ENCODE measurements at places on chromosomes 5 and 9.

DNA sequence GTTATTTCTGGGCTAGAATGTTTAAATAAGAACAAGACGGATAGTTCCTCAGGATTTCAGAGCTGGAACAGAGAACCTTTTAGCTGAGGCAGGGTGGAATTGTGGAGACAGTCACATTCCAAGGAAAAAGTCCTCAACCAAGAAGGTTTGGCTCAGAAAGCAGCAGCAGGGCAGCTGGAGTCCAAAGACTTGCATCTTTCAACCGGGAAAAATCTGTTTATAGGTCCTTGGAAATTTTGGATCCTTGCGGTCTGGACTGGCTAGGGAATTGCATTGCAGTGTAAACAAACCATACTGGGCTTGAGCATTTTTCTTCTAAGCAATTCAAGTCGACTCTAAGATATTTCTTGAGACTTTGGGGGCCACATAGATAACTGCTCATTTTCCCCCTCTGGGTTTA is 40.8 kb upstream of the HMHB1 start:
- peak overlapping the region; percentile 23 for H3K27ac ChIP-seq
- no peak overlapping the region for H3K4me3 ChIP-seq
- DNase-seq: no peak
- H3K27me3 ChIP-seq: peaks cover 4% of the 10 kb centered on the region
- H3K36me3 ChIP-seq: no peaks in the 10 kb centered on the region

- H3K27me3 ChIP-seq: no peaks in the 10 kb centered on the region
- H3K4me3 ChIP-seq: no peak overlapping the region
- H3K4me1 ChIP-seq: peaks cover 13% of the 10 kb centered on the region
- no peak for DNase-seq
- H3K27ac ChIP-seq: no peak overlapping the region
Measured at GRCh38 chr5:142600611-142601358, 85.1 kb downstream of the FGF1 start.

- no peak for DNase-seq
- H3K36me3 ChIP-seq: no peaks in the 10 kb centered on the region
- no peak overlapping the region for H3K4me3 ChIP-seq
- no peak overlapping the region for H3K27ac ChIP-seq
- H3K4me1 ChIP-seq: no peaks in the 10 kb centered on the region
Measured at GRCh38 chr9:90142580-90142979, 500.0 kb downstream of the DIRAS2 start.

GRCh38 chr5:172713809-172714490 is 57.0 kb downstream of the DUSP1 start:
- peaks cover 12% of the 10 kb centered on the region for H3K27me3 ChIP-seq
- peaks cover 2% of the 10 kb centered on the region for H3K4me1 ChIP-seq
- no peaks in the 10 kb centered on the region for H3K36me3 ChIP-seq
- no peak for DNase-seq

DNA sequence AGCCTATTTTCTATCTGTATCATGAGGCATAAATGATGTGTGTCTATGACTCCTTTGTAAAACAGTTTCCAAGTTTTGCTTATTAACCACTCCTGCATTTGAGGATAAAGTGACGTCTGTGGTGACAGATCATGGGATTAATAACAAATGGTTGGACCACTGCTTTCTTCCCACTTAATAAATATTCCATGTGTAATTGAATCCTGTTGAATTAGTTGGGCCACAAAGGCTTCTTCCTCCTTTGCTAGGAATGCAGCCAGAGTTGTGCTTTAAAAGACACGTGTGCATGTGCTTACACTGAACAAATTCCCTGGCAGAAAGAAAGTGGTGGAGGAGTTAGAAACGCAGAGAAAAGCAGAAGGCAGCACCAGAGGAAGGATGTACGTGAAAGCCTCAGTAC is 150.2 kb downstream of the ACTBL2 start:
- no peak for DNase-seq
- peak overlapping the region; percentile 39 for H3K27ac ChIP-seq
- no peak overlapping the region for H3K4me3 ChIP-seq
- H3K27me3 ChIP-seq: no peaks in the 10 kb centered on the region
- peaks cover 8% of the 10 kb centered on the region for H3K4me1 ChIP-seq

GRCh38 chr5:87074934-87075541 is 192.6 kb upstream of the RASA1 start:
- no peaks in the 10 kb centered on the region for H3K36me3 ChIP-seq
- no peak overlapping the region for H3K27ac ChIP-seq
- no peaks in the 10 kb centered on the region for H3K27me3 ChIP-seq
- H3K4me1 ChIP-seq: peaks cover 2% of the 10 kb centered on the region
- DNase-seq: no peak

DNA sequence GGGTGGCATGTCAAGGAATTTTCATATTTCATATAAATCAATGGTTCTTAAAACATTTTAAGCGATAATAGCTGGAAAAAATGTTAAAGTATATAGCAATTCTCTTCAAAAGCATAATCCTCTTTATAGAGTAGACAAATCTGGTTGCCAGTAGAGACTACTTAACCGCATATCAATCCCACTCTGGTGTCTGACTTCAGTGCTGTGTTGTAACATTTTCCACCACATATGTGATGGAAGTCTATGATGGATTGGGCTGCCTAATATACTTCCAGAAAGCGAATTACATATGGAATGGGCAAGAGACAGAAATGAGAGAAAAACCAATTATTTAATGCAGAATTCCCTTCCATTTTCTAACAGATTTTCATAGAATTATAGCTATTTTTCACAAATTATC is 54.3 kb downstream of the FBN2 start:
- H3K4me3 ChIP-seq: no peak overlapping the region
- no peak overlapping the region for H3K27ac ChIP-seq
- peaks cover 20% of the 10 kb centered on the region for H3K4me1 ChIP-seq
- H3K27me3 ChIP-seq: no peaks in the 10 kb centered on the region

- H3K4me1 ChIP-seq: peaks cover 12% of the 10 kb centered on the region
- H3K4me3 ChIP-seq: no peak overlapping the region
- no peak for DNase-seq
- H3K27me3 ChIP-seq: no peaks in the 10 kb centered on the region
Measured at GRCh38 chr5:74289238-74289637, 351.3 kb downstream of the ENC1 start.

Data from mesothelial cell of epicardium (in vitro differentiated cells).